Stimulated activated CD8-positive, alpha-beta memory T cell treated with anti-CD3 and anti-CD28 coated beads, Interleukin-15, amount 100 ng/mL, for 1 hour (primary cell): ENCODE measurements at places on chromosomes 7 and 10.

GRCh38 chr10:50874723-50875122, 10.7 kb downstream of the A1CF start:
- DNase-seq = no peak

GRCh38 chr10:84075226-84076046, 63.9 kb upstream of the GHITM start:
- DNase-seq = no peak

- DNase-seq = no peak
Measured at GRCh38 chr10:65618126-65618525, 1307.7 kb upstream of the LRRTM3 start.

DNA sequence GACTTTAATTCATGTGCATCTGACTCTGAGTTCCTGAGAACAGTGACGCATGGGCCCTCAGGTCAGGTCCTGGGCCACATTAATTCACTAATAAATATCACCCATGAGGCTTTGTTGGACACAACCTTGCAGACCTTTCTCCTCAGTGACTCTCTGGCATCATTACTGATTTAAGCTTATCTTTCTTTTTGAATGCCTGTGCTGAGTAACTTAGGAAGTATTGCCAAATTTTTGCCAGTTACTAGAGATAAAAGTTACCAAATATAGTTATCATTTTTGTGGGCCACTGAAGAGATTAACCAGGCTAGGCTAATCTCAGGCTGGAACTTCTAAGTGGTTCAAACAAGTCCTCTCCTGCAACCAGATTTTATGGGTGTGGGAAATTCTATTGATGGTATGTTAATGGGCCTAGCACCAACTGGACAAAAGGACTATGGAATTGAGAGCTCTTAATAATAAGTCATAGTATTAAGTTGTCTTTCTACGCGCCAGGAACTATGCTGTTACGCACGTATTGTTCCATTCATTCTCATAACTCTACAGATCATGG, 28.8 kb upstream of the PRTFDC1 start:
- DNase-seq = no peak
